Neural progenitor cell (in vitro differentiated cells): ENCODE measurements at places on chromosomes 5 and 9.

- no peak for DNase-seq
- H3K27me3 ChIP-seq = no peaks in the 10 kb centered on the region
- H3K4me1 ChIP-seq = peaks cover 22% of the 10 kb centered on the region
Observed at GRCh38 chr5:61275841-61276240, 56.2 kb upstream of the ZSWIM6 start.

- no peaks in the 10 kb centered on the region for H3K36me3 ChIP-seq
- H3K27ac ChIP-seq = no peak overlapping the region
Observed at GRCh38 chr5:115313052-115313451, 16.6 kb upstream of the CCDC112 start.

DNA sequence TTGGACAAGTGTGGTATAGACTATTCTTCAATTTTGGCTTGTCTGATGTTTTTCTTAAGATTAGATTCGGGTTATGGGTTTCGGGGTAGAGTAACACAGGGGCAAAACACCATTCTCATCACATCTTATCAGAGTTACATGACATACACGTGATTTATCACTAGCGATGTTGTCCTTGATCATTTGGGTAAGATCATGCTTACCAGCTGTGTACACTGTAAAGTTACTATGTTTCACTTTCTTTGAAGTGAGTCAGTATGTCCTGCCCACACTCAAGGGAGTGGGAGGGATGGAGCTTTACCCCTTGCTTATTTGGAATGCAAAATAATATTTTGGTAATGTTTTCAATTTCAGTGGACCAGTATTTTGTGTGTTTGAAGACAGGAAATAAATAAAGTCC lies 101.8 kb upstream of the TAF11L2 start:
- no peak overlapping the region for H3K27ac ChIP-seq
- H3K4me1 ChIP-seq = peaks cover 19% of the 10 kb centered on the region
- no peaks in the 10 kb centered on the region for H3K27me3 ChIP-seq
- H3K4me3 ChIP-seq = no peak overlapping the region

DNA sequence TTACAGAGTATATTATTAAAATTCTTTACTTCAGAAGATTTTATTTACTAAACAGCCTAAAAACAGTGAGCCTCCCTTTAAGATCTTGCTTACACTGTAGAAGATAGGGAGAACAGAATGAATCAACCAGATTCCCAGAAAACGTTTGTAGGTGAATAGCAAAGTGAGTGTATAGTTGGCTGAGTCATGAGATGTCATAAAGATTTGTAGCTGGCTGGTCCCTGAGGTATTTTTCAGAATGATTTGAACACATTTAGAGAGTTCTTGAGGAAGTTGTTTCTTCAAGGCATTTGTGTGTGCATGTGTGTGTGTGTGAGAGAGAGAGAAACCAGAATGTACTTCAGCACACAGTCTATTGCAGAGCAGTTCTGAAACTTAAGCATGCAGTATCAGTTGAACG lies 159.4 kb upstream of the PRR16 start:
- H3K27me3 ChIP-seq = no peaks in the 10 kb centered on the region
- no peaks in the 10 kb centered on the region for H3K36me3 ChIP-seq
- no peaks in the 10 kb centered on the region for H3K4me1 ChIP-seq
